Pulmonary artery endothelial cell (primary cell): ENCODE measurements at places on chromosomes 2 and 18. TPM values are rescaled to one million over a fixed set of nuclear protein-coding genes. Genes with fewer than 3 reads are reported as not detected.
A peak's percentile ranks its signal among the peaks of the same experiment; 100 is the strongest.

DNA sequence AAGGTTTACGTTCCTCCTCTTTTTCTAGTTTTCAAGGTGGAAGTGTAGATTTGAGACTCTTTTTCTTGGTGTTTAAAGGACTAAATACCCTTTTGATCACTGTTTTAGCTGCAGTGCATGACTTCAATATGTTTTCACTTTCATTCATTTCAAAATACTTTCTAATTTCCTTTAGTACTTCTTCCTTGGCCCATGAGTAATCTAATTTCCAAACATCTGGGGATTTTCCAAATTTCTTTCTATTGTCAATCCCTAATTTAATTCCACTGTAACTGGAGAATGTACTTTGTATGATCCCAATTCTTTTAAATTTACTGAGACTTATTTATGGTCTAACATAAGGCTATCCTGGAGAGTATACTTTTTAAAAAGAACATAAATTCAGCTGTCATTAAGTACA is 3.8 kb upstream of the RHBDD1 start:
- no peak for DNase-seq

- DNase-seq = no peak
These were observed 29.2 kb downstream of the ZCCHC2 start for GRCh38 chr18:62551972-62552513.

DNA sequence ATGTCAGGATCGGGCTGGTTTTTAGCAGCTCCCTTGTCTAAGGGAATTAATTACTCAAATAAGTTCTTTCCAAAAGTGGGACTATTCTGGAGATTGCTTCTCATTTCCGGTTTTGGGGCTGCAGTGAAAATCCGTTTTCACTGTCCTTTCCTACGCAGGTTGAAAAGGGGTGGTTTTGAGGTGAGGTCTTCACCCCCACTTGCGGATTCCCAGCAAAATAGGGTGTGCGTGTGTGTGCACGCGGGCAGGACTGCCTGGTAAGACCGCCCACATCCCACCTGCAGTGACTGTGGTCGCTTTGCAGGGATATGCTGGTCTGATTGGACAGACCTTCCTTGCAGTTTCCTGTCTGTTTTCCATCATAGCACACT is 472 bp upstream of the PLEKHM3 start:
- DNase-seq = no peak

- DNase-seq = no peak
These were observed 27.6 kb downstream of the C2orf76 start for GRCh38 chr2:119338826-119339561.

DNA sequence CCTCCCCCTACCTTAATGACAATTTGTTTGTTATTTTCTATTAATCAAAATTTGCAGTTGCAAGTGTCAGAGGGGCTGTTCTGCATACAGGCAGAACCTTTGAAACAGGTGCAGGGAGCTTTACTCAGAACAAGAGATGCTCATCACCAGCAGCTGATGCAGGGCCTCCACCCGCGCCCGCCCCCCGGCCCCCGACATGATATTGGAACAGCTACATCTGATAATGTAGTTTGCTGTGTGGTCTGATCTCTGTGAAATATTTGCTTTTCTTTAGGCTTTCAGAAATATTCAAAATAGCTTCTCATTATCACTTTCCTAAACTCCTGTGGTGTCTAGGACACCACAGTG is 130.0 kb downstream of the PRKCE start:
- DNase-seq = no peak

DNA sequence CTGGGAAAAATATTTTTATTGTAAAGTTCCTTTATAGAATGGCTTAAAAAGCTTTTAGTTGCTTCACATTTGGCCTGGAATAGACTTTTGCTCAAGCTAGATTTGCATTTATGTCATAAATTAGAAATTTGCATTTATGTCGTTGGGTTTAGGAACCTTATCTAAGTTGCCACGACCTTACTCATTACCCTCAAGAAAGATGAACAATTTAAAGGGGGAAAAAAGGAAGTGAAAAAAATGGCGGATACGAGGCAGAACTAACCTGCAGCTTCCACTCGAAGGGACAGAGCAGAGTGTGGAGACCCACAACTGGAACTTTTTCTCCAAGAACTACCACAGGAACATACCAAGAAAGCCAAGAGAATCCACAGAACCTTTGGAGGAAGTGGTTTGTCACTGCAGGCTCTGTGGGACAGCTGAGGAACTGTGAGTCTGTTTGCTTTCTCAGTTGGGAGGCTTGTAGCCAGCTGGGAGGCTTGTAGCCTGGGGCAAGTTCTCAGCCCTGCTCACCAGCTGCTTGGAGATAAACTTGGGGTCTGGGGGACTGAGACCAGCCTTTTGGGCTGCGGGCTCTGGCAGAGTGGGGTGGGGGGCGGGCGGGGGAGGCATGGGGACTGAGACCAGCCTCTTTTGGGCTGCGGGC is 349.9 kb upstream of the MEIS1 start:
- no peak for DNase-seq

- no peak for DNase-seq
These were observed 122.5 kb downstream of the MAIP1 start for GRCh38 chr2:200077838-200078237.

- no peak for DNase-seq
These were observed 253.6 kb downstream of the SOX11 start for GRCh38 chr2:5945742-5946141.

GRCh38 chr2:75605770-75606529 is 40.6 kb upstream of the MRPL19 start:
- DNase-seq = peak; percentile 82

DNA sequence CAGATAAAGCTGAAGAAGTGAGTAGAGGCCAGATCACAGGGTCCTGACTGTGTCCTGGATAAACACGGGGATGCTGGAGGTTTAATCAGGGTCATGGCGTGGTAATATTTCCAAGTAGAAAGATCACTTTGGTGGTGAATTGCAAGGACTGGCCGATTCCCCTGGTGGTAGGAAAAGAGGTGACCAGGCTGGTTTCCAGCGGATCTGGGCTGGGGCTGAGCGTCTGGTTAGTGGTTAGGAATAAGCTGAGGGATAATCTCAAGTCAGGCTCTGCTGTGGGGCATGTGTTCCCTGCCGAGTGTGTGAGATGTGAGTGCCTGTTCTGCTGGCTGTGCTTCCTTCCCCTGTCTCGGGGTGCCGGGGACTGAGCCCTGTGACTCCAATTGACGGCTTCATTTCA is 484.0 kb downstream of the TSN start:
- DNase-seq = no peak

DNA sequence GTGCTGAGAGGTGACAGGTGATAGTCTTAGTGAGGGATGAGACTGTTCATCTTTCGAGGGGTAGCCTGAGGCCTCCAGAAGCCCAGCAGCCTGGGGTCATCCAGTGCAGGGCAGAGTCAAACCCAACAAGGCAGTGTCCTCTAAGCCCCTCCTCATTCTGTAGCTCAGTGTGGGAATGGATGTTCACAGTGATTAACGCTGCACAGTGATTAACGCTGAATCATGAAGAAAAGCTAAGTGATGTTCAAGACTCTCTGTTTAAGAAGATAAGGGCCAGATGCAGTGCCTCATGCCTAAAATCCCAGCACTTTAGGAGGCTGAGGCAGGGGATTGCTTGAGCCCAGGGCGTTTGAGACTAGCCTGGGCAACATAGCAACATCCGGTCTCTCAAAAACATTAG is 56.3 kb upstream of the LAPTM4A start:
- DNase-seq = no peak

- no peak for DNase-seq
These were observed 153.8 kb downstream of the PIEZO2 start for GRCh38 chr18:10995550-10995949.

- DNase-seq = no peak
These were observed 101.9 kb downstream of the TNS1 start for GRCh38 chr2:217900780-217901360.

- DNase-seq = no peak
These were observed 125.5 kb upstream of the REV1 start for GRCh38 chr2:99615247-99615771.

- DNase-seq = no peak
These were observed 14.1 kb downstream of the NFE2L2 start for GRCh38 chr2:177250461-177250860.

GRCh38 chr2:2253172-2254016 is 77.7 kb downstream of the MYT1L start:
- no peak for DNase-seq

- no peak for DNase-seq
These were observed 115.9 kb upstream of the FOSL2 start for GRCh38 chr2:28276807-28277206.

DNA sequence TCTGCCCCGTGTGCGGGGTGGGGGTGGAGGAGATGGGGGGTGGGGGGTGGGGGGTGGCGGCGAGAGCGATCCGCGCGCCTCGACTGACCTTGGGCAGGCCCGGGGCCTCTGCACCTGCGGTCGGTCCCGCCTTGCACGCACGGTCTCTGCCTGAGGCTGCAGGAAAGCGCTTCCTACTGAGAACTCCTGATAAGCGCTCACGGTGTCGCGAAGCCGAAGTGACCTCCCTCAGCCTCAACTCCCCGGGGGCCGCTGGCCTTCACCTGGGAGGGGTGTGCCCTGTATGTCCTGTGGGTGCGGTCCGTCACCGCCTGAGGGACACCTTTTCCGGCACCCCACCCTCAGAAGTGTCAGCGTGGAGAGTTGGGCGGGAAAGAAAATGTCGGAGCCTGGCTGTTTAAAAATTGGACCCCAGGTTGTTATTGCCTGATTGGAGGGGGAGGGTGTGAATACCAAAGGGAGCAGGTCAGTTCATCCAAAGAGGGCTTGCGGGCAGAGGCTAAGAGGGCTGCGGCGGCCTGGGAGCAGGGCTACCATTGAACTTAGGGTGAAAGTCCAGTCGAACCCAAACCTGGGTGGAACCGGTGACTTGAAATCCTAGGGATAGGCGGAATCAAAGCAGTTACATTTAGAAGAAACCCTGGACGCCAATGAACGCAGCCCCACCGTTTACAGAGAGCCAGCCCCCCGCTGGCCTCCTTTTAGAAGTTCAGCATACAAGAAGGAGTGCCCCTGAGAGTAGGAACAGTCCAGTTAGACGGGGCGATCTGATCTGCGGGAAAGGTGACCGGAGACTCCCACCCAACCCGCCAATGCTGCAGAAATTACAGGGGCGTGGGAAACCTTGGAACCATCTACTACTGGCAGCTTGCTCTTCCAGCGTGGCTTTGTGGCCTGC is 1.2 kb downstream of the MAL start:
- DNase-seq = no peak

- DNase-seq = no peak
These were observed 184.1 kb upstream of the GLI2 start for GRCh38 chr2:120551522-120551921.

DNA sequence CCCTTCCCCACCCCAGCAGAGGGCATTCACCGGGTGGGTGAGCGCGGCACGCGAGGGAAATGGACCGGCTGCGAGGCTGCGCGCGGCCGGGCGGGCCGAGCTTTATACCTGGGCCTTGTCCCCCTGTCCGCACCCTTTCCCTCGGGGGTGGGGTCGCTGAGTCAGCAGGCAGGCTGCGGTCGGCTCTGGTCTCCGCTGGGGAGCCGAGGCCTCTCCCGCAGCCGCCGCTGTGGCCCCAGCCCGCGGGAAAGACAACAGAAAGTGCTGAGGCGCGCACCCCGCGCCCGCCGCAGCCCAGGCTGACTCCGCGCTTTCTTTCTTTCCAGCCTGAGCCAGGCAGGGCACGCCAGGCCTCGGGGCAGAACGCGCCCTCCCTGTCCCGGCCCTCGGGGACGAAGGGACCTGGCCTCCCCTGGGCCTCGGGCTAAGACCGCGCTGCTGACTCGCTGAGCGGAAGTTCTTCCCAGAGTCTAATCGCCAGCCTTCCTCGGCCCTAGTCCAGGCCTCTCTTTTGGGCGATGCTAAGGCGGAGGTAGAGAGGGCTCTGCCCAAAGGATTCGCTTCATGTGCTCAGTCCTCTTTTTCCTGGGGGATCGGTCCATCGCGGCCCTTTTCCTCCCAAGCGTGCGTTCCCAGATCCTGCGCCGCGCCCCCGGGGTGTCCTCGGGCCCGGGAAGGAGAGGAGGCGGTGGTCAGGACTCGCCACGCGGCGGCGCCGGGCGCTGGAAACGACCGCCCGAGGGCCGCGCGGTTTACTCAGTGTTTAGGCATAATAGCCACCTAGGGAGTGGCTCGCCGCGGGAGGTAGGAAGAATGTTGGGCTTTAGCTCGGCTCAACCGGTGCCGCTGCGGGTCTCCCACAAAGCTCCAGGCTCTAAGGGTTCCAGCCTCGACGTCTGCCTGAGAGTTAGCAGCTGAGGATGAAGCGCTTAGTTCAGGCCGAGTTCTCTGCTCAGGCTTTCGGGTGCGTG is at the start of gene CRYBA2:
TSS of gene CRYBA2 (minus strand) at position 78 of the 971 bp plus-strand sequence. CDS start 246 bp downstream, outside the sequence.
- no peak for DNase-seq

- DNase-seq = no peak
These were observed 115.6 kb downstream of the MBP start for GRCh38 chr18:77016936-77017335.

GRCh38 chr2:99555404-99555803 is 65.6 kb upstream of the REV1 start:
- DNase-seq = no peak

- no peak for DNase-seq
These were observed 266.1 kb upstream of the HDAC4 start for GRCh38 chr2:239666855-239667376.

- DNase-seq = no peak
These were observed 722.7 kb downstream of the TSN start for GRCh38 chr2:122478117-122478516.

DNA sequence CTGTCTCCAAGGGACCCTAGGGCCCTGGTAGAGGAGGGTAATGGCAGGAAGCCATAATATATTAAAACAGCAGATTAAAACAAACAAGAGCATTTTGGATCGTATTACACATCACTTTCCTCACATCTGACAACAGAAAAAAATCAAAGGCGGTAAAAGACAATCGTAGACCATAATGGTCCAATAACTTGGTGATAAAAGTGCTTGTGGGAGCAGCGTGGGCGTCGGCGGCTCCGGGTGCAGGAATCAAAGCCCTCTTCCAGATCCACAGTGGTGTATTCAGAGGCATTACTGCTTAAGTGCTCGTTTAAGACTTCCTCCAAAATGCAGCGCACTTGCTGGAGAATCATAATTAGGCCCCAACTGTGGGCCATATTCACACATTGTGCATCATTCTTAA is 68.0 kb downstream of the FECH start:
- no peak for DNase-seq

Gene MYO7B
- 0.07 and 1.5 TPM in 2 replicates for total RNA-seq

Gene PCARE
- total RNA-seq = not detected in 2 replicates

Gene WNT6
- not detected in 2 replicates for total RNA-seq

Gene MAP3K20
- total RNA-seq = 31.7 and 41.2 TPM in 2 replicates

Gene TRAK2
- 30.3 and 35.0 TPM in 2 replicates for total RNA-seq

Gene SPATA3
- not detected in 2 replicates for total RNA-seq

Gene GCG
- not detected in 2 replicates for total RNA-seq

Gene OR6B2
- total RNA-seq = not detected in 2 replicates

Gene ATIC
- 22.8 and 31.0 TPM in 2 replicates for total RNA-seq

Gene TMEM200C
- total RNA-seq = not detected in 2 replicates

Gene REEP1
- 0.25 and 0.26 TPM in 2 replicates for total RNA-seq

Gene G6PC2
- not detected in 2 replicates for total RNA-seq

Gene PASK
- 5.5 and 10.5 TPM in 2 replicates for total RNA-seq

Gene CFC1
- not detected in 2 replicates for total RNA-seq

Gene ACVR1
- total RNA-seq = 14.6 and 21.2 TPM in 2 replicates

Gene KCNE4
- not detected in 2 replicates for total RNA-seq

Gene ASPRV1
- total RNA-seq = 0.11 and 0.13 TPM in 2 replicates
